Foreskin keratinocyte (primary cell): ENCODE measurements at places on chromosomes 12 and 14. TPM values are rescaled to one million over a fixed set of nuclear protein-coding genes. Genes with fewer than 3 reads are reported as not detected.

STON2 gene
- 119 and 228 TPM in 2 replicates for total RNA-seq

SLC6A12 gene
- total RNA-seq = not detected in 2 replicates

KCNK10 gene
- total RNA-seq = 0.11 and 0.17 TPM in 2 replicates

PCED1B gene
- 3.4 and 4.8 TPM in 2 replicates for total RNA-seq
